ENCODE measurements at places on chromosomes 3 and 15.

- no peak for DNase-seq
These were observed 74.0 kb downstream of the OXNAD1 start for GRCh38 chr3:16338999-16339398.

DNA sequence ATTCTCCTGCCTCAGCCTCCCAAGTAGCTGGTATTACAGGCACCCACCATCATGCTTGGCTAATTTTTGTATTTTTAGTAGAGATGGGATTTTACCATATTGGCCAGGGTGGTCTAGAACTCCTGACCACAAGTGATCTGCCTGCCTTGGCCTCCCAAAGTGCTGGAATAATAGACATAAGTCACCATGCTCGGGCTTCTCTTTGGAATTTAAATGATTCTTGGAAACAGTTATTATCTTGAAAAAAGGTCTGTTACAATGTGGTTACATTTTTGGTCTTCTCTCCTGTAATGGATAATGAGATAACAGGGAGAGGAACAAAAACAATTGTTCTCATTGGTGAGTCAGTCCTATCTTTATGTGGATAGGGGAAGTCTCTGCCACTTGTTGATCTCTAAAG lies 59.8 kb upstream of the AADACL2 start:
- no peak for DNase-seq

GRCh38 chr3:49339581-49339940 lies 292 bp downstream of the USP4 start:
- DNase-seq: peak; percentile 40

- DNase-seq: no peak
These were observed 20.3 kb upstream of the ADAMTS7 start for GRCh38 chr15:78831229-78832207.

- no peak for DNase-seq
These were observed 9.8 kb downstream of the HOMER2 start for GRCh38 chr15:82942691-82943090.

- DNase-seq: no peak
These were observed 21.0 kb downstream of the IFT122 start for GRCh38 chr3:129461022-129461421.

DNA sequence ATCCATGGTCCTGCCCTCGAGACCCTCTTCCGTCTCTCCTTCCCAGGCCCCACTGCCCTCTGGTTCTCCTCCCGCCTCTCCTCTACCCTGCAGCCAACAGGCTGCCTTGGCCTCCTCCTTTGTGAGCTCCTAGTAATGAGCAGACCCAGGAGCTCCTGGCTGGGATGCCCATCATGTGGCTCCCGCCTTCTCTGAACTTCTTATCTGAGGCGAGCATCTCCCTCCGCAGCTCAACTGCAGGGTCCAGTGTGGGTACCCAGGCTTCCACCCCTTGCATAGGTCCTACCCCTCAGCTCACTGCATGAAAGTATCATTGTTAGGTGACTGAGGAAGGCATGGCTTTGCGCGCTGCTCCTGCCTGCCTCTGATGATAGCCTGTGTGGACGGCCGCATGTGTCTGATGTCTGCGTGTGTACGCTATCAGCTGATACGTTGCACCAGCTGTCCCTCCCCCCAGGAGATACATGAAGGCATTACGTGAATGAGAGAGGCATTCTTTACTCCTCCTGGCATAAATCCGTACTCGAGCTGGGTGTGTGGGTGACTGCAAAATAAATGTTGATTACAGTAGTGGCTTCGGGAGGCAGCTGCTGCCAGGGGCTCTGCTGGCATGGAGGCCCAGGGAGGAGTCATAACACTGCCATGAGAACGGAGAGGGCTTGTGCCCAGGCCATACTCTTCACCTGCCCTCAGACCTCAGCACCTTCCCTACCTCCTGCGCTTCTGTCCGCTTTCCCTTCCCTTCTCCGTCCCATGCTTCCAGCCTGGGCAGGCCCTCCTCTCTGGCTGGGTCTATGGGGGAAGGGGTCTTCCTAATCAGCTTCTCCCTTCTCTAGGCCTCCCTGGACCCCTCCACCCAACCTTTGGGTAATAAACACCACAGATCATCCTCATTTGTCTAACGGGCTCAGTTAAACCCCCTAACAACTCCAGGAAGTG lies 48.8 kb downstream of the ZNF710 start:
- no peak for DNase-seq

- no peak for DNase-seq
These were observed 14.3 kb downstream of the KLHL25 start for GRCh38 chr15:85780225-85780985.

DNA sequence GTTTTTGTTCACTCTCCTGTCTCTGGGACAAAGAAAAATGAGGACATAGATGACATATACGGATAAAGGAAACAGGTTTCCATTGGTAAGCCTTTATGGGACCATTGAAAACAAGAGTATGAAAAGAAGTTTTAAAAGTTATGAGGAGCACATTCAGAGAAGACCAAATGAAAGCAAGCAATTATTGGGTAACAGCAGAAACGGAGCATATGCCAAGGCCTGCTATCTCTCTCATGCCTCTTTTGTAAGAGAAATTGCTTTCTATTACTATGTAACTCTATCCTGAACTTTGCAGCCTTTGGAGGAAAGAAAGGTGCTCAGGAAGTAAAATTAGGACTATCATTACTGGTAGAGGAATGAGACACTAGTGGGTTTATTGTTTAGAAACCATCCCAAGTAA lies 14.9 kb upstream of the DPH6 start:
- no peak for DNase-seq

- no peak for DNase-seq
These were observed 228.1 kb upstream of the ATP10A start for GRCh38 chr15:26091184-26091583.

Data from neural crest cell (in vitro differentiated cells).